ENCODE measurements at places on chromosomes 1 and 21. TPM values are rescaled to one million over a fixed set of nuclear protein-coding genes. Genes with fewer than 3 reads are reported as not detected.

DNA sequence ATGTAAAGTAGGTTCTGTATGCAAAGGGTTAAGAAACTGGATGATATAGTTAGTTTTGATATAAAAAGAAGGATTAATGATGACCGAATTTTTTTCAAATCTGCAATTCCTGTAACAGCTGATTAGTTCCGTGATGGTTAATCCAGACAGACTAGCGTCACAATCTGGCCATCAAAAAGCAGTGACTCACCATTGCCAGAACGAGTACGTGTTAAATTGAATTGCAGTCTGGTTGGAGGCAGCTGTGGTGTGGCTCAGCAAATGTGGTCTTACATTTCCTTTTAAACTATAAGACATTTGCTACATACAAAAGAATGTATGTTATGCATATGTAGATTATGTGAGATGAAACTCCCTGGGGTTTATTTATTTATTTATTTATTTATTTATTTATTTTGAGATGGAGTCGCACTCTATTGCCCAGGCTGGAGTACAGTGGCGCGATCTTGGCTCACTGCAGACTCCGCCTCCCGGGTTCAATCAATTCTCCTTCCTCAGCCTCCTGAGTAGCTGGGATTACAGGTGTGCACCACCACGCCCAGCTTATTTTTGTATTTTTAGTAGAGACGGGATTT, 139.8 kb downstream of the RYR2 start:
- no peaks in the 10 kb centered on the region for H3K27me3 ChIP-seq
- DNase-seq, result no peak
- H3K4me3 ChIP-seq, result no peak overlapping the region
- H3K36me3 ChIP-seq, result no peaks in the 10 kb centered on the region

DNA sequence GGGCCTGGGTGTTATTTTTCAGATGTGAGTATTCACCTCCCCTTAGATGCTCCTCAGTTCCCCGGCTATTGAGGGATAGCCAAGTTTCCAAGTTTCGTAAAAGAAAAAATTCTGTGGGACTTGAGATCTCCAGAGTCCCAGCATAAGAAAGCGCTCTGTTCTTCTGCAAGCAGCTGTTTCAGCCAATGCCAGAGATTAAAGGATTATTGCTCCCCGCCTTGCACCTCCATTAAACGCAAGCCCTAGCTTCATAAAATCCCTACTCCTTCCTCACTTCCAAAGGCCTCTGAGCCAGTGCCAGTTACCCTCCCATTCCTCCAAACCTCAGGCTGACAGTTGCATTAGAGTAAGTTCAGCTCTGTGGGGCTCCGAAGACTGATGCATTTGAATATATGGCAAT, 56.4 kb downstream of the CHIA start:
- no peak overlapping the region for H3K4me3 ChIP-seq
- no peak for DNase-seq
- no peaks in the 10 kb centered on the region for H3K27me3 ChIP-seq
- H3K27ac ChIP-seq, result peak overlapping the region; percentile 92

GRCh38 chr1:205284420-205285144, 37.0 kb downstream of the NUAK2 start:
- H3K4me1 ChIP-seq, result peaks cover 15% of the 10 kb centered on the region
- no peak overlapping the region for H3K4me3 ChIP-seq

GRCh38 chr1:86765073-86765472, 60.7 kb downstream of the SH3GLB1 start:
- no peaks in the 10 kb centered on the region for H3K4me1 ChIP-seq
- H3K4me3 ChIP-seq, result no peak overlapping the region
- H3K36me3 ChIP-seq, result no peaks in the 10 kb centered on the region
- DNase-seq, result no peak
- H3K27me3 ChIP-seq, result no peaks in the 10 kb centered on the region

- H3K27me3 ChIP-seq, result no peaks in the 10 kb centered on the region
- no peak for DNase-seq
- peaks cover 7% of the 10 kb centered on the region for H3K4me1 ChIP-seq
- H3K4me3 ChIP-seq, result no peak overlapping the region
These were observed 102.3 kb downstream of the RPE65 start for GRCh38 chr1:68347415-68347814.

GRCh38 chr21:43585924-43586413, 73.3 kb downstream of the HSF2BP start:
- peak; percentile 72 for DNase-seq
- H3K4me3 ChIP-seq, result no peak overlapping the region
- no peaks in the 10 kb centered on the region for H3K27me3 ChIP-seq
- H3K27ac ChIP-seq, result peak overlapping the region; percentile 48

DNA sequence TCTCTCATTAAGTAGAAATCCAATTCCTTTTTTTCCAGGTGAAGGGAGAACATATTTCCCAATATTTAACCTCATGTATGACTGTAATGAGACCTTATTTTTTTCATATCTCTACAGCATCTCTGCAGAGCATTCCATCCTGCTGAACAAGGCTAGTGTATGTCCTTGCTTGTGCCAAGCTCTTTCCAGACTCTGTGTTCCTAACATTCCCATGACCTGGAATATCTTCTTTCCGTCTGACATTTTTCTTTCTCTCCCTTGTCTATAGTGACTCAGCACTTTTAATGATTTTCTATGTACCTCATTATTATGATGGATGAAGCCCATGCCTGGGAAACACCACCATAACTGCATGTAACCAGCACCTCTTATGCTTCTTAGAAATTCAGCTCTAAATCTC, 278.3 kb upstream of the NRIP1 start:
- H3K27me3 ChIP-seq, result no peaks in the 10 kb centered on the region
- H3K36me3 ChIP-seq, result no peaks in the 10 kb centered on the region
- DNase-seq, result no peak

Gene LAMC2
- total RNA-seq, result 3.6 TPM

Gene CFHR4
- total RNA-seq, result not detected

- H3K4me1 ChIP-seq, result no peaks in the 10 kb centered on the region
- H3K27ac ChIP-seq, result no peak overlapping the region
- DNase-seq, result no peak
- H3K27me3 ChIP-seq, result no peaks in the 10 kb centered on the region
- no peak overlapping the region for H3K4me3 ChIP-seq
These were observed 155.0 kb downstream of the PIGK start for GRCh38 chr1:77064246-77064645.

Gene TLR5
- total RNA-seq, result 10.1 TPM

DNA sequence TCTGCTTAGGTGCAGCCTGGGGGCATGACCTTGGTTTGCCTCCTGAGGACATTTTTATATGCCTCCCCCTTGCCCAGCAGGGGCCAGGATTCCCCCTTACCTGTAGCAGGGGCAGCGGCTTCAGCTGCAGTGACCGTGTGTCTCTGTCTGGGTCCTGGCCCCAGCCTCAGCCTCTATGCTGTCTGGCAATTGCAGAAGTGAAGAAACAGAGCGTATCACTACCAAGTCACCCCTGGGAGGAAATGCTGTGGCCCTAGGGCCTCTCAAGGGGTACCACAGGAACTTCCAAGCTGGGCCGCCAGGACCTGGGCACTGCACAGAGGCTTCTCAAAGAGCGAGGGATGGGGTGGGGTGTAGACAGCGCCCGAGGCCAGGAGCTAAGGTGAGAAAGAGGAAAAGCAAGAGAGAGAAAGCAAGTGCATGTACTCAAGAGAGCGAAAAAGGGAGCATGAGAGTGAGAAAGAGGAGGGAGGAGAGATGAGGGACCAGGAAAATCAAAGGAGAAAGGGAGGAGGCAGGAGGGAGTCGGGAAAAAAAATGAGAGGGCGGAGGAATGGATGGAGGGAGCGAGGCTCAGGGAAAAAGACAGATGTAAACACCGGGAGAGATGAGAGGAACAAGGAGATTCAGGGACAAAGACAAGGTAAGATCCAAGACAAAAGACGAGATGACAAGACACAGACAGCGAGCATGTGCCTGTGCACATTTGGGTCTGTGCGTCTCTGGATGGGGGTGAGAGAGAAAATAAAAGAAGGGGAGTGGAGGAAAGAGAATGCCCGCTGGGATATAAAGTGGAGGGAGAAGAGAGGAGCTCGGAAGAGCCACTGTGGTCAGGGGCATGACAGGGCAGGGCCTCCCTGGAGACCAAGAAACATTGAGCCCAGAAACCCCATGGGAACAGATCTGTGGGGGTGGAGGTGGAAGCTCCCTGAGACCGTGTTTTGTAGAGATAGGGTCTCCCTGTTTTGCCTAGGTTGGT, at the start of gene PTAFR:
TSS of gene PTAFR (minus strand) at position 199 of the 979 bp plus-strand sequence. CDS start 25,669 bp downstream, outside the sequence.
- H3K36me3 ChIP-seq, result no peaks in the 10 kb centered on the region
- no peak within 1 kb of the TSS for H3K27ac ChIP-seq
- DNase-seq, result peak; percentile 38

Gene KLF17
- total RNA-seq, result not detected

GRCh38 chr1:235941876-235942624, 75.3 kb upstream of the LYST start:
- no peak overlapping the region for H3K4me3 ChIP-seq
- no peak for DNase-seq
- no peaks in the 10 kb centered on the region for H3K4me1 ChIP-seq
- no peak overlapping the region for H3K27ac ChIP-seq

Gene AMPD1
- total RNA-seq, result not detected

DNA sequence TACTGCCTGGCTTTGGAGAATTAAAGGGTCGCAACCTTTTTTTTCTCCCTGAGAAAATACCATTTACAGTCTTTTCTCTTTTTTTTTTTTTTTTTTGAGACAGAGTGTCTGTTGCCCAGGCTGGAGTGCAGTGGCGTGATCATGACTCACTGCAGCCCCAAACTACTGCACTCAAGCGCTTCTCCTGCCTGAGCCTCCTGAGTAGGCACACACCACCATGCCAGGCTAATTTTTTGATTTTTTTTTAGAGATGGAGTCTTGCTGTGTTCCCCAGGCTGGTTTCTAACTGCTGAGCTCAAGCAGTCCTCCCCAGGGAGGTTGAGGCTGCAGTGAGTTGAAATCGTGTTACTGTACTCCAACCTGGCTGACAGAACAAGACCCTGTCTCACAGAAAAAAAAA, 24.6 kb downstream of the UBE4B start:
- H3K4me1 ChIP-seq, result peaks cover 48% of the 10 kb centered on the region
- DNase-seq, result peak; percentile 64
- no peaks in the 10 kb centered on the region for H3K36me3 ChIP-seq

DNA sequence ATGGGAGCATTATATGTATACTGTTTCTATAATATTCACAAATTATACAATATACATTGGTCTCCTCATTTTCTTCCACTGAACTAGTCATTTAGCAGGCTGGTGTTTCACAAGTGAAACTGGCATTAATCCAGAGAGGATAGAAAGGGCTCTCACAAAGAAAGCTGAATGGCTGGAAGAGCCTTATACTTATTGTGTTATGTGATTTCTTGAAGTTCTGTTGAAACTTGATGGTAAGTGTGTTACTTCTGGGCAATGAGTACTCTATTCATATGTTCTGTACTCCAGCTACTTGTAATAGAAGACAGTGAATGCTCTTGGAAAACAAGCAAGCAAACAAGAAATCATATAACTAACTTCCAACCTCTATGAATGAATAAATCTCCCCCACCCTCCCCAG, 14.9 kb downstream of the STX12 start:
- no peak overlapping the region for H3K4me3 ChIP-seq
- DNase-seq, result no peak
- no peak overlapping the region for H3K27ac ChIP-seq

DNA sequence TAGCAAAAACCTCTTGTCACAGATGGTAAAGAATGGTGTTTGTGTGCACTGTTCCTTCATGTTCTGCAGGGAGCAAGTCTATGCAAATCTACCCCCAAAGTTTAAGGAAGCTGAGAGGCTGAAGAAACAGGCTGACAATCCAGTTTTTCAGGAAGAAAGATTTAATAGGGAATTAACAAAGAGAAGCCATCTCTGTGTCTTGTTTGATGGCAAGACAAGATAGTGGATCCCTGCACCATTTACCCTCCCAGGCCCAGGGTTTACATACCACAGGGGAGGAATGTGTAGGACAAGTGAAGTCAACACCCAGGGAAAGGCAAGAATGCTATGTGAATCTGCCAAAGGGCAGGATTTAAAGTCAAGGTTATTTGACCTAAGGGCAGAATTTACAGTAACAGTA, 48.1 kb upstream of the FNBP1L start:
- H3K4me3 ChIP-seq, result no peak overlapping the region
- DNase-seq, result no peak
- no peaks in the 10 kb centered on the region for H3K36me3 ChIP-seq
- H3K27ac ChIP-seq, result no peak overlapping the region

- H3K27ac ChIP-seq, result no peak overlapping the region
- DNase-seq, result no peak
- no peaks in the 10 kb centered on the region for H3K4me1 ChIP-seq
- H3K27me3 ChIP-seq, result no peaks in the 10 kb centered on the region
- no peak overlapping the region for H3K4me3 ChIP-seq
These were observed 12.6 kb downstream of the DAB1 start for GRCh38 chr1:57411262-57411661.

DNA sequence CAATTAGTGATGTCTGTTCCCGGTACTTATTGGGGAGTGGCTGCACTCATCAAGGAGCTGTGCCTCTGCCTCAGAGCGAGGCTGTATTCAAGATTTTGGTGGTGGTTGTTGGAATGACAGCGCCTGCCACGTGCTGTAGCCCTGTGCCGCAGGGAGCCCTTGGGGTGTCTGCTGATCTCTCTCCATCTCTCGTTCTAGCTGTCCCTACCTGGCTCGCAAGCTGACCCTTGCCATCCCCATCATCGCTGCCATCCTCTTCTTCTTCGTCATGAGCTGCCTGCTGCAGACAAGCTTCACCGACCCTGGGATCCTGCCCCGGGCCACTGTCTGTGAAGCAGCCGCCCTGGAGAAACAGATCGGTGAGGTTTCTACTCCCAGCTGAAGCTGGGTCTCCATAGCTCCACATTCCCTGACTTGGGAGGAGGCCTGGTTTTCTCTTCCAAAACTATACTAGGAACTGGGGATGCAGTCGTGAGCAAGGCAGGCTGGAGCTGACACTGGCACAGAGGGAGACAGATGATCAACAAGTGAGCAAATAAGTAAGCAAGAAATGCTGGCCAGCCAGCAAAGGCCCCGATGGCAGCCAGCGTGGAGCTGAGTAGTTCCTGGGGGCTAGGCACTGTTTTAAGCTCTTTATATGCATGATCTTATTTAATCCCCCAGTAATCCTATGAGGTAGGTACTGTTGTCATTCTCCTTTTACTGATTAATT, 5.9 kb downstream of the ZDHHC18 start:
- no peak overlapping the region for H3K27ac ChIP-seq
- no peak for DNase-seq
- peaks cover 29% of the 10 kb centered on the region for H3K4me1 ChIP-seq
- H3K4me3 ChIP-seq, result no peak overlapping the region
- H3K27me3 ChIP-seq, result no peaks in the 10 kb centered on the region

Gene DEPDC1
- not detected for total RNA-seq

Gene NBPF4
- not detected for total RNA-seq

DNA sequence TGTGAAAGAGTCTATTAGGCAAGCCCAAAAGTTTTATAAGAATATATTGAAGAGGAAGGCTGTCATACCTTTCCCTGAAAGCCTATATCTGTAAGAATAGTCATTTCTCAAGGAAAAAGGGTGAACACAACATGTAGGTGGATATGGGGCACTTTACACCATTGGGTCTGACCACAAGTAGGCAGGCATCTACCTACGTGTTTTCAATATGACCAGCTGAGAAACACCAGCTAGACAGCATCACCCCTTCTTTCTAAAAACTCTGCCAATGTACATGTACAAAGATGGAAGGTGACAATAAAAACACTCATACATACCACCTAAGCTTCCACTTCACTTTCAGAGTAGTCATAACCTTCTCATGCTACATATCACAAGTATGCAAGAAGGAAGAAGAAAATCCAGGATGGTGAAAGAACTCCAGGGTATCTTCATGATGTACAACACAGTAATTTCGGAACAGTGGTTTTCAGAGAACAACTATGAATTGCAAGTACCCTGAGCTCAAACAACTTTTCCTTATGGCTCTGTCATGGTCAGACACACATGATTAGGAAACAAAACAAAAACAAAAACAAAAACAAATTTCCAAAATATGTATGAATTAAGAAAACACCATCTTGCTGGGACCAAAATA, 98.5 kb upstream of the ADGRL2 start:
- H3K27me3 ChIP-seq, result no peaks in the 10 kb centered on the region
- H3K4me3 ChIP-seq, result no peak overlapping the region
- peaks cover 13% of the 10 kb centered on the region for H3K4me1 ChIP-seq
